NCI-H1694 (cell line): ENCODE measurements at places on chromosomes 1 and 21.
A peak's percentile ranks its signal among the peaks of the same experiment; 100 is the strongest.

DNA sequence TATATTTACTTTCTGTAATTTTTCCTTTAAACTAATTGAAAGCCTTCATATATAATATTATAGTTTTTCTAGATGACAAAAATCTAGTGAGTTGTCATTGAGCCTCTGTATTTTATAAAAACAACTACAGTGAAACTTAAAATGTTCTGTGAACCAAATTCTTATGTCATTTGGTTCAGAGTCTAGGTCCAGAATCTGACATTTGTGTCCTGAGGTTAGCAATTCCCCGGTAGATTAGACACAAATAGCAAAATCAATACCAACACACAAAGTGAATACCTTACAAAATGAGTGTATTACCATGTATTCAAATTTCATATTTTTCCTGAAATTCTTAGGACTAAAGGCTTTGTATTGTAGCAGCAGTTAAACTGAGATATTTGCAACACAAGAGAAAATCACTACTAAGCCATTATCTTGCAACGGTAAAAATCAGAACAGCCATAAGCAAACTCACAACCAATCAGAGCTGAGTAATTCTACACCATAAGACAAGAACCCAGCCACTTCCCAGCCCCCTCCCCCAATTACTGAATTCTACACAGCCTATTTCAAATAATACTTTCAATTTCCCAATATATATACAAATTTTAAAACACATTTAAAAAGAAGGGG, 573.5 kb downstream of the SMYD3 start:
- DNase-seq: no peak

DNA sequence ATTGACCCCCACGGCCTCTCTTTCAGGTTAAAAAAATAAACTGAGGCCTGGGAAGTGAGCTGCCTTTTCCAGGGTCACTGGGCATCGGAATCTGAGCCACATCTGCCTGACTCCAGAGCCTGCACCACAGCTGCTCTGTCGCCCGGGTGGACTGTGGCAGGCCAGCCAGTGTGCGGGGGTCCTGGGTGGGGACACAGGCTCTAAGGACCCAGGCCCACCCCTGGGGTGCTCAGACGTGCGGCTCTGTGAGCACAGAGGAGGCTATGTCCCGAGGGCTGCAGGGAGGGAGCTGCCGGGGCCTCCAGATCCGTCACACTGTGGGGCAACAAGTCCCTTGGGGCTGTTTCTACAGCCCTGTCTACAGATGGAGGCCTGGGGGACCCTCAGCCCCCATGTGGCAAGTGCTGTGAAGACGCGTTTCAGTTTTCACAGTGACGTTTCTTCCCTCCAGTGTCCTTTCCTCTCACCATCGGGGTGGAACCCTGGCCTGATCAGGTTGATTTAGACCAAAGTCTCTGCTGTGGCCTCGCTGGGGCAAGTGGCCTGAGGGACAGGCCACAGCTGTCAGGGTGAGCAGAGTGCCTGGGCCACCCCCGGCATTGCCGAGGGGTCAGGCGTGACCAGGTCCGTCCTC, 39.2 kb upstream of the ACTRT2 start:
- DNase-seq: no peak

- DNase-seq: no peak
Observed at GRCh38 chr1:190102757-190103326, 374.8 kb downstream of the BRINP3 start.

DNA sequence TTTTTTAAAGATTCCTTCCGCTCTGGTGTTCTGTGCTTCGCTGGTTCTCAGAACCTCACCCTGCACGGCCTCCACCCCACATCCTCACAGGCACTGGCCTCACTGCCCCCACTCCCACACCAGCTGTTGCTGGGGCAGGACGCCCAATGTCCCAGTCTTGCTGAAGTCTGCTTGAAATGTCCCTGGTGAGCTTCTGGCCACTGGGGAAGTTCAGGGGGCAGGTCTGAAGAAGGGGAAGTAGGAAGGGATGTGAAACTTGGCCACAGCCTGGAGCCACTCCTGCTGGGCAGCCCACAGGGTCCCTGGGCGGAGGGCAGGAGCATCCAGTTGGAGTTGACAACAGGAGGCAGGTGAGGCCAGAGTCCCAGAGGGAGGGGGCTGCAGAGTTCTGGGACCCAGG, at the start of gene C1QA:
Gene C1QA, plus strand, starts transcription at position 276 of the 400 bp plus-strand sequence. CDS start 989 bp downstream, outside the sequence.
- no peak for DNase-seq

GRCh38 chr21:44884097-44884496, 10.6 kb upstream of the PTTG1IP start:
- no peak for DNase-seq

DNA sequence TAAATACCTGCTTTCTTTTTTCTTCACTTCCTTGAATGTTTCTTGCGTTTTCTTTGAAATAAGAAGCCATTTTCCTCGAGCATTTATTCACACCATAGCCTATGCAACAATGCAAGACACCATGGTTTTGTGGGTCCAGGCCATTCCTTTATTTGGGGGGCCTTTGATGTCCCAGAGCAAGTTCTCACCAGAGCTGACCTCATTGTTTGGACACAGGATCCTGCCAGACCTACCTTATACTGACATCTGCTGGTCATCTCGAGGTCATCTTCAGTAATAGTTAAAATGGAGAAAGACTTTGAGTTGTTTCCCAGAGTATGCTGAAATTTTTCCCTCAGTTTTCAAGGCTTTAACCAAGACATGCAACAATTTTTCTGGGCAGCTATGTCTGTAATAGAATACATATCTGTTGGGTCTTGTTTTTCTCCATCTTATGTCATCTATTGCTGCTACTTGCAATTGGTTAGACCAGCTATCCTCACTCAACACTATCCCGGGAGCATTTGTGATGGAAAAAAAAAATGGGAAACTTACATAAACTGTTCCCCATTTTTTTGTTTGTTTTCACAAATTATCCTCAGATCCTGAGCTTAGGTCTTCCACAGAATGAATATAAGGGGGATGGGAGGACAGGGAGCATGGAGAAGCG, 34.0 kb upstream of the BACE2 start:
- no peak for DNase-seq

GRCh38 chr1:40774266-40774998, 9.2 kb upstream of the KCNQ4 start:
- DNase-seq: no peak

DNA sequence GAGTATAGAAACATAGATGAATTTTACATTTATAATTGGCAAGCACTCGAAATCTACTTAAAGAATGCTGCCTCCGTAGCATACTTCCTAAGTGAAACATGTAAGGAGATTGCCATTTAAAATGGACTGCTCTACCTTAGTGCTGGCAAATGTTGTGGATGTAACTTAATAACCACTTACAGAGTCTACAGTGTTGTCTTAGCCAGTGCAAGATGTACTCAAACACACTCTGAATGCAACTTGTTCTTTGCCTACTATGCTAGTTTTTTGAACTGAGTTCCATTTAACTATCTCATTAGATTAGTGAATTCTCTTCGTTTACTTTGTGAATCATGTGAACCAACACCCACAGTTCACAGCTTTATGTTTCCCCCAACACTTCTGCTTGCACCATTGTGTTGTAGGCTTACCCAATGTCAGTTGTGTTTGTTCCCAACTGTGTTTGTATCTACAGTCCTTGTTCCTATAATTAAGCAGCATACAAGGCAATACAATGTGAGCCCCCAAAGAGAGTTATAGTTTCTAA, 345.5 kb upstream of the LYPLAL1 start:
- no peak for DNase-seq

DNA sequence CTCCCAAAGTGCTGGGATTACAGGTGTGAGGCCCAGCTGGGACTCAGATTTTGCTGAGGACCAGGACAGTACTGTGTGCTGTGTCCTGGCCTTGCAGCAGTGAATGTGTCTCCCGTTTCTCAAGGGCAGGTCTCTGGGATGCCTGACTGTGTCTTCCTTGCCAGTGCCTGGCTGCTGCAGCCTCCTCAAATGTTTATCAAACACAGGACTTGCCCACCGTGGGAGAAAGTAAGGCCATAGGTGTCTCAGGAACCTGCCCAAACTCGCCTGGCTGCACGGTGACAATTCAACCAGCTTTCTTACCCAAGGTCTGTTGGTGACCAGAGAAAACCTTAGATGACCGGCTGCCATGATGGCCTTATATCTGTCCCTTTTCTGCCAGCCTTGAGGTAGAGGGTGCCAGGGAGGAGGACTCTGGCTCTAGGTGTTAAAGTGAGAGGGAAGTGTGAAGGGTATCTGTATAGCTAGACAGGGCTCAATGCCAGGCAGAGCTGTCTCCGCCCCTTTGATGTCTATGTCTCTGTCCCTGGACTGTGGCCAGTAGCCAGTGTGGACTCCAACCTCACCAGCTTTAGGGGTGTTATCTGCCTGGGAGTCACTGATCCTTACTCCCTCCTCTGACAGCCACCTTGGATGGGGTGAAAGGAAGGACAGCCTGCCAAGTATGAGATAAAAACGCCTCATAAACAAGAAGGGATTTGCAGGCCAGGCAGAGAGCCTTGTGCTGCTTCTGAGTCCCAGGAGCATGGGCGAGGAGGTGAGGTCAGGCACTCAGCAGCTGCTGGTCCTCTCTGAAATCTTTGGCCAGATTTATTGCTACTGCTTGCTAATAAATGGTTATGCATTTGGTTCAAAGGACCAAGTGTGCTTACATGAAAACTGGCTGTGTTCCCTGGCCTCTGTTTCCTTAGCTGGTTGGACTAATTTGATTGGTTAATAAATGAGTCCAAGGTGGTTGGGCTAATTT, 22.3 kb downstream of the IL6R start:
- no peak for DNase-seq

GRCh38 chr1:33381977-33382376, 48.9 kb downstream of the PHC2 start:
- DNase-seq: no peak

- DNase-seq: no peak
Observed at GRCh38 chr1:69852151-69852550, 284.4 kb downstream of the LRRC7 start.

DNA sequence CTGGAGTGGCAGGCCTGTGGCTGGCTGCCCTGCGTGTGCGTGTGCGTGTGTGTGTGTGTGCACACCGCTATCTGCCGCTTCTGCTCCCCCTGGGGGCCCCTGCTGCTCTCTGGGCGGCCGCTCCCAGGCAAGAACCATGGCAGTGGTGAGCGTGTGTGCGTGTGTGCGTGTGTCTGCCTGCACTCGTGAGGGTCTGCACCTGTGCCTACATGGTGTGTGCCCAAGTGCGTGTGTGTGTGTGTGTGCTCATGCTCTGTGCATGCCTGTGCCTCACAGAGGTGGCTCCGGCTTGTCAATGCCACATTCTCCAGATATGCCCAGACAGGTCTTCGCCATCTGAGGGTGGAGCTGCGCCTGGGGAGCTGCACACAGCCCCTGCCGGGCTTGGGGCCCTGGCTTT, 18.7 kb upstream of the PEX10 start:
- peak; percentile 65 for DNase-seq

GRCh38 chr1:39672551-39672947, 642 bp upstream of the NT5C1A start:
- DNase-seq: peak; percentile 99

GRCh38 chr1:84833194-84833593, 59.8 kb downstream of the LPAR3 start:
- DNase-seq: no peak

GRCh38 chr1:235586413-235586812, 63.2 kb downstream of the GNG4 start:
- no peak for DNase-seq

- peak; percentile 35 for DNase-seq
Observed at GRCh38 chr1:48920851-48921250, 144.2 kb upstream of the BEND5 start.

DNA sequence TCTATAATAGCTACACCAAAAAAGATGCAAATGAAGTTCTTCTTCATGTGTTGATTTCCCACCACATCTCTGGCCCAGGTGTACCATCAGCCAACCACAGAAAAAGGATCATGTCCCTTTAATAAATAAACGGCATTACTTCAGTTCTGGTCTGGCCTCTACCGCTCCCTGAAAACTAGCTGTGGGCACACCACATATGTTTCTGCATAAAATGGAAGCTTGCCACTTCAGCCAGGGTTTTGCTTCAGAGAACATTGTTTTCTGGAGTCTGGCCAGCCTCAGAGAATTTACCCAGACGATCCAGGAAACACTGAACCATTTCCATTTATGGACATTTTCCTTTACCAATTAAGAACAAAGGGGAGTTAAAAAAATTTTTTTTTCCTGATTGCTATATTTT, 5.8 kb upstream of the LAMC2 start:
- peak; percentile 96 for DNase-seq

DNA sequence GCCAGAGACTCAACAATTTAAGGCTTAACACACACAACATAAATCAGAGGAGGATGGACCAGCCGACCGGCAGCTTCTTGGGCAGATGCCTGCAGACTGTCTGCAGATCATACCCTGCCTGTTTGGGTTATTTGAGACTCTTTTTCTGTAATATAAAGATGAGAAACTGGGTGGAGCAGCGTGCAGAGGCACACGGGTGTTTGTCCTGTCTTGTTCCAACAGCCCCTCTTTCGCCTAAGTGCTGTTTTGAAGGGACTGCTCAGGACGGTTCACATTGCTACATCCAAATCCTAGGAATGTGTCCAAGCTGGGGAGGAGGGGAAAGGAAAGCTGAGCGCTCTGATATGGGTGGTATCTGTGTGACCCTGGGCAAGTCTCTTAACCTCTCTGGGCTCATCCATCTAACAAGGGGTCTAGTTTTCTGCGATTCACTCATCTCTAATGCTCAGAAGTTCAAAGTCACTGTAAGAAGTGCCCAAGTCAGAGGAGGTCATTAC, 149.9 kb downstream of the CLIC6 start:
- DNase-seq: no peak

DNA sequence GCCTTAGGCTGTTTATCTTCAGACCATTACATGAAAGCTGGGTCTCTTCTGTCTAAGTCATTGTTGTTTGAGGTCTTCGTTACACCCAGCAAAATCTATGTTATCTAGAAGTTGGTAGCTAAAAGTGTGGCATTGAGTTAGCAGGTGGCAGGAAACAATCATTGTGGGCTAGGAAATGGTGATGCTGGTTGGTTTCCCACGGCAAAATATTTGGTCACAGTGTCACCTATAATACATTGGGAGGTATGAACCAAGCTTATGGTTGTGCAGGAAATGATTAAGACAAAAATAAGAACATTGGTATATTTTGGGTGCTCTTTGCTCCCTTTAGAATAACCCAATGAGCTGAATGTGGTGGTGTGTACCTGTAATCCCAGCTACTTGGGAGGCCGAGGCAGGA, 169.7 kb downstream of the TRIM33 start:
- DNase-seq: no peak

- DNase-seq: peak; percentile 80
Observed at GRCh38 chr1:154583773-154584172, 16.2 kb downstream of the CHRNB2 start.

GRCh38 chr21:35294231-35294898, 245.3 kb upstream of the RUNX1 start:
- peak; percentile 43 for DNase-seq

GRCh38 chr1:115310581-115311473, 27.2 kb downstream of the NGF start:
- no peak for DNase-seq

GRCh38 chr1:222754366-222755139, 17.6 kb downstream of the FAM177B start:
- DNase-seq: no peak

- no peak for DNase-seq
Observed at GRCh38 chr1:34842952-34843371, 16.6 kb downstream of the SMIM12 start.
